ENCODE measurements at places on chromosomes 12 and 14.
A peak's percentile ranks its signal among the peaks of the same experiment; 100 is the strongest.

DNA sequence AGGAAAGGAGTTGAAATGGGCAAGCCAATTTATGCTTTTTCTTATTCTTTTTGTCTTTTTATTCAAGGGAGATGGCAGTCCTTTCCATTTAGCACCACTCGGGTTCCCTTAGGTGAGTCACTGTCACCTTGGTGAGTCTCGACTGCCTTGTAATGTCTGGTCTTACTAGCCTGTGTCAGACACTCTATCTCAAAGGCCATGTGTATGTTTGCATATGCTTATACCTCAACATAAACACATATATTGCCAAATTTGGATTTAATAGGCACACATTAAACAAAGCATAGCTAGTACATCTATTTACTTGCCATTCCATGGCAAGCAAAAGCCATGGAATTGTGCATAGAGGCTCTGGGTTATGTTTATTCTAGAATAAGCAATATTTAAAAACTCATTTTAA, 624.9 kb upstream of the FOXG1 start:
- H3K27me3 ChIP-seq: no peaks in the 10 kb centered on the region
- no peak overlapping the region for H3K4me3 ChIP-seq
- no peaks in the 10 kb centered on the region for H3K36me3 ChIP-seq
- H3K4me1 ChIP-seq: no peaks in the 10 kb centered on the region
- no peak overlapping the region for H3K27ac ChIP-seq
- DNase-seq: no peak

DNA sequence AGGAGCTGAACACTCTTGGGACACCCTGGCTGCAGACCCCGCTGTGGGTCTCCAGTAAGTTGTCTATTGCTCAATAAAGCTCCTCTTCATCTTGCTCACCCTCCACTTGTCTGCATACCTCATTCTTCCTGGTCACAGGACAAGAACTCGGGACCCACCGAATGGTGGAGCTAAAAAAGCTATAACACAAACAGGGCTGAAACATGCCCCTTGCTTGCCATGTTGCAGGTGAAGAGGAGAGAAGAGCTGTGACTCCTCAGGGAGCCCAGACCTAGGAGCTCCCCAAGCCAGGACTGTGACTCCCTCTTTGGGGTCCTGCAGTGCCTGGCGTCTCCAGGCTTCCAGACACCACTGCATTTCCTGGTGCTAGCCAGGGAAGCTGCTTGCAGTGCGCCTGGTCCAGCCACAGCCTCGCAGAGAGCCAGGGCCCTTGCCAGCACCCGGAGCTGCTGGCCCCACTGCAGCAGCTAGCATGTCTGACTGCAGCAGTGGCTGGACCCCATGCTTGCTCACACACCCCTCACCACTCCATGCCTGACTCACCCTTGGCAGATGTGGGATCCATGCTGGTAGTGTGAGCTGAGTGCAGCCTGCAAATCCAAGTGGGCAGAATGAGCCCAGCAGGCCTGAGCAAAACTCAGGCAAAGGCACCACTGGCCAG, 37.1 kb upstream of the OR5AU1 start:
- no peaks in the 10 kb centered on the region for H3K36me3 ChIP-seq
- no peak overlapping the region for H3K4me3 ChIP-seq

- H3K36me3 ChIP-seq: no peaks in the 10 kb centered on the region
- H3K27me3 ChIP-seq: no peaks in the 10 kb centered on the region
- no peak overlapping the region for H3K4me3 ChIP-seq
- H3K4me1 ChIP-seq: peaks cover 7% of the 10 kb centered on the region
- H3K27ac ChIP-seq: no peak overlapping the region
- no peak for DNase-seq
Measured at GRCh38 chr14:64918216-64918615, 4.0 kb downstream of the CHURC1 start.

DNA sequence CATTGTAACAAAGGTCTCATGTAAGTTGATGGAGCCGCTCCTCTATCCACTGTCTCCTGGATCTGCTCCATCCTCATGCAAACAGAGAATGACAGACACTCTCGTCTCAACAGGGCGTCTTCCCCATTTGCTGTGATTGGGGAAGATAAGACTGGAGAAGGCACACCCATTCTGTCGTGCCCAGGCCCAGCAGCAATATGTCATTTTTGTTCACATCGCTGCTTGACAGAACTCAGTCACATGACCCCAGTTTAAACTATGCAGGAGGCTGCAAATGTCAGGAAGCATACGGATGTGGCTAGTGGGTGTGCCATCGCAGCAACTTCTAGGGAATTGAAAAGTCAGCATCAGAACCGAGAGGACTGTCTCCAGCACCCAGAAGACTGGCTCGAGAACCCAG, 290.5 kb downstream of the TMEM132D start:
- H3K4me1 ChIP-seq: no peaks in the 10 kb centered on the region
- no peak for DNase-seq
- no peak overlapping the region for H3K27ac ChIP-seq
- no peaks in the 10 kb centered on the region for H3K36me3 ChIP-seq
- H3K27me3 ChIP-seq: peaks cover 4% of the 10 kb centered on the region

- no peaks in the 10 kb centered on the region for H3K36me3 ChIP-seq
- H3K27me3 ChIP-seq: no peaks in the 10 kb centered on the region
- H3K4me3 ChIP-seq: no peak overlapping the region
- H3K27ac ChIP-seq: no peak overlapping the region
- DNase-seq: no peak
Measured at GRCh38 chr12:9741726-9742125, 8.8 kb upstream of the CLECL1 start.

GRCh38 chr12:41264281-41264680, 76.2 kb downstream of the PDZRN4 start:
- no peak overlapping the region for H3K27ac ChIP-seq
- no peak overlapping the region for H3K4me3 ChIP-seq
- H3K36me3 ChIP-seq: no peaks in the 10 kb centered on the region
- no peaks in the 10 kb centered on the region for H3K4me1 ChIP-seq

DNA sequence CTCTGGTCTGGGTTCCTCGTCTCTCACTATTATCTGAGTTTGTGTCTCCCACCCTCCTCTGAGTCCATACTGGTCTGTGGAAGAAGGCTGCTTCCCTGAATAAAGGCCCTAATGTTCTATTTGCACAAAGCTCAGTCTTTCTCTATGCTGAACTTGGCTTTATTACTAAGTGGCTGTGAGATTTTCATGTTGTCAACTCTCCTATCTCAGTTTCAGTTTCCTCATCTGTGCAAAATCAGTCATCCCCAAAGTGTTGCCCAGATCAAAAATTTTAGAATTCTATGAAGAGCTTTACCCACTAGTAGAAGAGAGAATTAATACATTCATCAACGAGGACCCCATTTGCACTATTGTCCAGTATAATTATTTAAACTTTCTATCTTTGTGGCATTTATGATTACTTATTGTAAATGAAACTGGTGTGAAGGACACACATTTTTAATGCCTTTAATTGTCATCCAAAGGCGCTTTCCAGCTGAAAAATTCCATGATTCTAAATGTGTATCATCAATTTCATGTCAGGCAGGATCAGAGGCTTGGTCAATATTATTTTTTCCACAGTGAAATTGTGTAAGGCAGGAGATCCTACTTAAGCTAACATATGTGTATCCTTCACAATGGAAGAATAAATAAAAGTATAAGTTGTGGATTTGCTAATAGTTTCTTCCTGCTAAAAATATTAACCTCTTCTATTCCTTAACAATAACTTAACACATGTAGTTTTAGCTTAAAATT, 79.1 kb upstream of the EEA1 start:
- no peak for DNase-seq
- no peaks in the 10 kb centered on the region for H3K27me3 ChIP-seq
- no peaks in the 10 kb centered on the region for H3K36me3 ChIP-seq
- no peak overlapping the region for H3K4me3 ChIP-seq

DNA sequence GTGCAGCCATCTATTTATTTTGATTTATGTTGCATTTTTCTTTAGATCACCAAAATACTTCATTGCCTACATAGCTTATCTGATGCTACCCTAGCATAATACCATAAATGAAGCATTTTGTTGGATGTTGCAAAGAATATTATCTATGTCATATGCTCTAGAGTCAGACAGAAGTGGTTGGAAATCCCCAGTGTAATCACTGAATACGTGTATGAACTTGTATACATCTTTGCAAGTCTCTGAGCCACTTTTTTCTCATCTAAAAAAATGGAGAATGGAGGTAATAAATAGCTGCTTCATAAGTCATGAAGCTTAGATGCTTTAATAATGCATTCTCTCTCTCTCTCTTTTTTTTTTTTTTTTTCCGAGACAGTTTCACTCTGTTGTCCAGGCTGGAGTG, 18.5 kb downstream of the EVL start:
- H3K27me3 ChIP-seq: no peaks in the 10 kb centered on the region
- H3K27ac ChIP-seq: no peak overlapping the region
- no peaks in the 10 kb centered on the region for H3K36me3 ChIP-seq
- H3K4me3 ChIP-seq: no peak overlapping the region
- no peak for DNase-seq

DNA sequence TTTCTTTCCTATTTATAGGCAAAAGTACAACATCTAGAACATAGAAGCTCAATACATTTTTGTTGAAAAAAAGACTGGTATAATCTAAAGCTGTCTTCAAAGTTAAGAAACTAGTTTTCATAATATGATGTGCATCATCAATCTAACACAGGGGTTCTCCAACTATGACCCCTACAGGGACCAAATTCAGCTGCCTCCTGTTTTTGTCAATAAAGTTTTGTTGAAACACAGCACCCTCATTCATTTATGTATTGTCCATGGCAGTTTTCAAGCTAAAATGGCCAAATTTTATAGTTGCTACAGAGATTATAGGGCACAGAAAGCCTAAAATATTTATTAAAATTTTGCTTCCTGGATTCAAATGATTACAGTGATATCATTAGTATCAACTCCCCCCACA, 452.9 kb downstream of the CCER1 start:
- H3K27ac ChIP-seq: no peak overlapping the region
- H3K27me3 ChIP-seq: no peaks in the 10 kb centered on the region
- DNase-seq: no peak
- no peaks in the 10 kb centered on the region for H3K36me3 ChIP-seq

- no peak overlapping the region for H3K4me3 ChIP-seq
- no peak overlapping the region for H3K27ac ChIP-seq
- DNase-seq: no peak
- no peaks in the 10 kb centered on the region for H3K27me3 ChIP-seq
Measured at GRCh38 chr14:34700622-34701130, 13.7 kb downstream of the CFL2 start.

- no peaks in the 10 kb centered on the region for H3K36me3 ChIP-seq
- no peaks in the 10 kb centered on the region for H3K27me3 ChIP-seq
- no peak for DNase-seq
- H3K4me3 ChIP-seq: no peak overlapping the region
- no peak overlapping the region for H3K27ac ChIP-seq
- H3K4me1 ChIP-seq: no peaks in the 10 kb centered on the region
Measured at GRCh38 chr12:56980268-56980667, 22.9 kb upstream of the RDH16 start.

GRCh38 chr14:71355324-71356201, 448.3 kb downstream of the PCNX1 start:
- H3K27me3 ChIP-seq: no peaks in the 10 kb centered on the region
- H3K4me3 ChIP-seq: no peak overlapping the region
- H3K27ac ChIP-seq: peak overlapping the region; percentile 81
- no peaks in the 10 kb centered on the region for H3K4me1 ChIP-seq
- no peak for DNase-seq

GRCh38 chr12:12353276-12353675, 3.2 kb upstream of the MANSC1 start:
- DNase-seq: no peak
- no peak overlapping the region for H3K4me3 ChIP-seq
- no peak overlapping the region for H3K27ac ChIP-seq

GRCh38 chr14:23171222-23171975, 12.1 kb downstream of the SLC7A8 start:
- H3K4me1 ChIP-seq: no peaks in the 10 kb centered on the region
- no peak overlapping the region for H3K4me3 ChIP-seq
- DNase-seq: no peak

DNA sequence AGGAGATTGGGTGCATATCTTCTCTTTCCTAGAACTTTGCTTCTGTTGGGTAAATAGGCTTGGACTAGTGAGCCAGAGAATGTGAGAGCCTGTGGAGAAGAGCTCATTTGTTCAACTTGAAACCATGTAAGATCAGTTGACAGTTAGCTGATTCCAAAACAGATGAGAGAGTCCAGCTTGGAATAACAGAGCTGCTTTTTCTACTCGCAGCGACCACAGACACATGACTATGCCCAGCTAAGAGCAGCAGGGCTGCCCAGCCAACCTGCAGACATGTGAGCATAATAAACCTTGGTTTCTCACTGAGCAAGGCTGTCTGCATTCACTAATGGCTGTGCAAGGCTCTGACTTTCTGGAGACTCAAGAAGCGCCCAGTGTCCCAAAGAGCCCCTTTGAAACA, 209.2 kb downstream of the C12orf75 start:
- H3K4me1 ChIP-seq: no peaks in the 10 kb centered on the region
- no peak overlapping the region for H3K27ac ChIP-seq
- no peaks in the 10 kb centered on the region for H3K36me3 ChIP-seq
- DNase-seq: no peak

DNA sequence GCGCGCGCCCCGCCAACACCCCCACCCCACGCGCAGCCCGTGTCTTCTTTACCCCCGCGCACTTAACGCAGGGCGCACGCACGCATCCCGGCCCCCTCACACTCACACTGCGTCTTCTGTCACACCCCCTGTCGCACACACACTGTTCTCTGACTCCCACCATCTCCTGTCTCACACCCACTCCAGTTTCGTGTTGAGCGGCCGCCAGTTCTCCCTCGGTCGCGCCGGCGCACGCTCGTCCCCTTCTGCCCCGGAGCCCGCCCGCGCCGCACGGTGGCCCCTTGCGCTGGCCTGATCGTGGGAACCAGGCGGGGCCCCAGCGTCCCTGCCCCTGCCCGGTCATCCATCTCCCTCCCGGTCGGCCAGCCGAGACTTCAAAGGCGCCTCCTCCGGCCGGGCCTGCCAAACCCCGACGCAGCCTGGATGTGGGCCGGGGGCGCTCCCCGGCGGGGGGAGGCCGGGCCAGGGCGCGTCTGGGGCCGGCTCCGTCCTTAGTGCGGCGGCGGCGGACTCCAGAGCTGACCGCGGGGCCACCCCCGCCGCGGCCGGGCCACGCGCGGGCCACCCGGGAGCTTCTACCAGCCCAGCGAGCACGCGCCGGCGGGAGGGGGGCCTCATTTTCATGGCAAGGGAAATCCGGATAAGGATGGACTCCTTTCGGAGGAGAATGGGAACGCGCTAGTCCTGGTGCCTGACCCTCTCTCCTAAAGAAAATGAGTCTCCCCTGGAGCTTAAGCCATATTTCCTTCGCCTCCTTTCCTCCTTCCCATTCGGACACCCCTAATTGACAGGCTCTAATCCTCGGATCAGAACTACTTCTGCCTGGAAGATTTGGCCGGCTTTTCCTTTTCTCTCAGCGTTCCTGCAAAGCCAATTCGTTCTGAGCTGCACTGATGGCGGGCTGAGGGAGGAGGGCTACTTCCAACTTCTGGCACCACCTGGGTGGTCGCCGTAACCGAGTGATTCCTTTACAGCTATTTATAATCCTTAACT, 82.0 kb upstream of the HMGA2 start:
- no peaks in the 10 kb centered on the region for H3K36me3 ChIP-seq
- H3K4me3 ChIP-seq: peak overlapping the region; percentile 83
- no peak for DNase-seq
- no peak overlapping the region for H3K27ac ChIP-seq
- H3K27me3 ChIP-seq: peaks cover 22% of the 10 kb centered on the region
- no peaks in the 10 kb centered on the region for H3K4me1 ChIP-seq

- no peaks in the 10 kb centered on the region for H3K27me3 ChIP-seq
- no peaks in the 10 kb centered on the region for H3K4me1 ChIP-seq
- H3K4me3 ChIP-seq: no peak overlapping the region
- H3K27ac ChIP-seq: no peak overlapping the region
Measured at GRCh38 chr12:39605501-39605900, 14.1 kb downstream of the ABCD2 start.
